ENCODE measurements at places on chromosomes 12 and 14.

- no peak for DNase-seq
These were observed 14.3 kb downstream of the MAP3K12 start for GRCh38 chr12:53484686-53485575.

DNA sequence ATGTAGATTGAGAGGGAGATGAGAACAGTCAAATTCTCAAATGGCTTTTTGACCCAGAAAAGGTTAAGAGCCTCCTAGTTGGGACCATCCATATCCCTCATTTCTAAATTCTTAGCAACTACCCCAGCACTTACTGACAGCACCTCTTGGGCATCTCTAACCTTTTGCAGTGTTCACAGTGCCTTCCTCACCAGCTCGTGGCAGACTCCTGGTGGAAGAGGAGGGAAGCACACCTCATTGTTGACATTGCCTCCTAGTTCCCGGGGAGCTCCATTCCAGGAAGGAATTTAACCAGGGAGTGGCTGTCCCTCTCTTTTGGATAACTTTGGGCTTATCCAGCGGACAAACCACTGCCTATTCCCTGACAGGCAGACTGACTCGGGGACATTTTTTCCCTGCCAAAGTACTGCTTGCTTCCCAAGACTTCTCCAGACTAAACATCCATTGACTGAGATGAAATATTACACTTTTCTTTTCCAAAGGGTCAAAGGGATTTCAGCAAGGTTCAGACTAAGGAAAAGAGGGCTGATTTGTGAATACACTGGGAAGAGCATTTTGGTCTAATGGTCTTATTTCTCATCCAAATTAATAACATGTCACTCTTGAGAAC lies 9.0 kb upstream of the OR6J1 start:
- DNase-seq = peak; percentile 46

DNA sequence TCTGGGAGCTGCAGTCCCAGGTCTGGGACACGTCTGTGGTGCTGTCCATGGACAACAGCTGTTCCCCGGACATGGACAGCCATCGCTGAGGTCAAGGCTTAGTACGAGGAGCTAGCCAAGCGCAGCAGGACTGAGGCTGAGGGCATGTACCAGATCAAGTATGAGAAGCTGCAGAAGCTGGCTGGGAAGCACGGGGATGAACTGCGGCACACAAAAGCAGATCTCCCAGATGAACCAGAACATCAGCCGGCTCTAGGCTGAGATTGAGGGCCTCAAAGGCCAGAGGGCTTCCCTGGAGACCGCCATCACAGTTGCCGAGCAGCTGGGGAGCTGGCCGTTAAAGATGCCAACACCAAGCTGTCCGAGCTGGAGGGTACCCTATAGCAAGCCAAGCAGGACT lies 375.3 kb downstream of the SEC23A start:
- DNase-seq = no peak

DNA sequence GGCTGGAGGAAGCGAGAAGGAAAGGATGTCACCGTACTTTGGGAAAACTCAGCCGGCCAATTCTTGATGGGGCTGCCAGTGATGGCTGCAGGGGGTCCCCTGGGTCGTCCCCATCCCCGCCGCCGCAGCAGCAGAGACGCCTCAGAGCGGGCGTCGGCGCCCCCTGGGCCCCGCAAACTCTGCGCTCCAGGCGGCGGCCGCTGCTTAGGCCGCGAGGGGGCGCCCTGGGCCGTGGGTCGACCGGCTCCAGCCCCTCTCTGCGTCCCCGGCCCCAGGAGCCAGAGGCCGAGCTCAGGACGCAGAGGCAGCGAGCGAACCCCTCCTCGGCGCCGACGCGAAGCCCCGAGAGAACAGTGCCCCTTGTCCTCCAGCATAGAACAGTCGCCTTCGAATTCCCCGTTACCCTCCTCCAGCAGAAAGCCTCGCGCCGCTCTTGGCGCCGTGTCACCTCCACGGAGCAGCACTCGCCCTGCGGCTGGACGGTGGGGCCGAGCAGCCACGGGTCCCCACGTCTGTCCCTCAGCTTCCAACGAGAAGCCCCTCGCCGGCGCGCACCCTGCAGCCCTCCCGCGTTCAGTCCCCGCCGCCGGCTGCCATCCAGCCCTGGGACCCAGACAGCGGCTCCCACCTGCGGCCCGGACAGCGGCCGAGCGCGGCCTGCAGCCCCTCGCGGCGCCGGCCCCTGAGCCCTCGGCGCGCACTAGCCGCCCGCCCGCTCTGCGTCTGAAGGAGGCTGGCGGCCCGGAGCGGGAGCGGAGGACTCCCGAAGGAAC lies 106.6 kb downstream of the PRICKLE1 start:
- peak; percentile 51 for DNase-seq

GRCh38 chr12:73589220-73589619 lies 948.4 kb upstream of the ATXN7L3B start:
- DNase-seq = no peak

All from activated CD4-positive, alpha-beta T cell treated with anti-CD3 and anti-CD28 coated beads, Interleukin-2, amount 50 U/mL, for 16 hours (primary cell).